Caco-2 (cell line): ENCODE measurements at places on chromosomes 2 and 18.

DNA sequence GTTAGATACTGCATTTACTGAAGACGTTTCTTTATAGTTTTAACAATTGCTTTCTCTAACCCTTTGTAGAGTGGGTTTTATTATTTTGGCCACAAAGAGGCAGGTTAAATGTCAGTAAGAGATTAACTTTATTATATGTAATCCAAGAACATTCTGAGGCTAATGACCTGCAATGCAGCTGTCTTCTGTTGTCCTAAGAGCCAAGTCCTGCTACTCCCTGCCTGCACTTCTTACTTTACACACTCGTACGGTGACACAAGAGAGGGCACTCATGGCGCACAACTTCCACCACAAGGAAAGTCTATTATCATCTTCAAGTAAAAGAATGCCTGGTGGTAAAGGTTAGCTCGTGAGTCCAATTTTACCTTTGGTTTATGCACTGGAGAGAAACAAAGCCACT is 471.0 kb upstream of the HNMT start:
- no peak for DNase-seq

DNA sequence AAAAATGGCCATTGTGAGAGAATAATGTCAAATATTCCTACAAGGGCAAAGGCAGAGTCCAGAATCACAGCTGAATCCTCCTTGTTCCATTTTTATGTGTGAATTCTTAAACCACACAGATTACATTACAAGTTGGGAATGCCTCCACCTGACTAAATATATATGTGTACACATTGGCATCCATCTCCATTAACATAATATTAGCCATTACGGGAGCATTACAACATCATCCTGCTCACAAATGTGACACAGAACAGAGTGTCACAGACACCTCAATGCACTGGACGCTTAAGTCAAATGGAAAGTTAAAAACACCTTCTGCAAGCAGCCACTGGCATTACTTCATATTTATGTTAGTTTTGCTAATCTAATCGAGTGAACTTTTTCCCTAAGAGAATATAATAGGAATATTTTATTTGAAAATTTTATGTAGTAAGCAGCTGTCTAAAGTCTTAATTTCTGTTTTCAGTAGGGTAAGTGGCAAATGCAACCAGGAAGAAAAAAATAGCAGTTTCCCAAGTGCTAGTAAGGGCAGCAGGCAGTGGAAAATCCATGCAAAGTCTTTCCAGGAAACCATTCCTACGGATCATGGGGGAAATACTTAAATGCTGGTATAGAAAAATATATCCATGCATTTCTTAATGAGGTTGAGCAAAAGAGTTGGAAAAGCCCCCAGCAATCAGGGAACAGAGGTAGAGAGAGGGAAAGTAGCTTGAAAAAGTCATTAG is 255.6 kb downstream of the OSR1 start:
- no peak for DNase-seq

DNA sequence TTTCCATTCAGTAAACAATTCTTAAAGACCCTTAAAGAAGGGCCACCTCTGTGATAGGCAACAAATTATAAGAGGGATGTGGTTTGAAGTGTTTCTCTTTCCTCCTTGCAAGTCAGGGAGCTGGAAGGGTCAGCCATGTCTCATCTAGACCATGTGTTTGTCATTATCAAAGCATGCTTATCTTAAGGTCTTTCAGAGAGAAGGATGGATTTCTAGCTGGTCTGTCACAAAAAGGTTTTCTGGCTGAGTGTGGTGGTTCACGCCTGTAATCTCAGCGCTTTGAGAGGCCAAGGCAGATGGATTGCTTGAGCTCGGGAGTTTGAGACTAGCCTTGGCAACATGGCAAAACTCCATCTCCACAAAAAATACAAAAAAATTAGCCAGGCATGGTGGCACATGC is 59.2 kb upstream of the PEX13 start:
- DNase-seq: no peak

- DNase-seq: no peak
Measured at GRCh38 chr2:47315475-47315874, 87.5 kb upstream of the MSH2 start.
